ENCODE measurements at places on chromosomes 7 and 10.

GRCh38 chr7:84469034-84469433, 274.4 kb upstream of the SEMA3A start:
- DNase-seq, result no peak

GRCh38 chr10:124153023-124153826, 59.8 kb upstream of the CHST15 start:
- DNase-seq, result peak; percentile 2

- no peak for DNase-seq
Observed at GRCh38 chr10:120559800-120560199, 102.8 kb downstream of the PLPP4 start.

- DNase-seq, result no peak
Observed at GRCh38 chr7:94761451-94761850, 105.5 kb upstream of the SGCE start.

GRCh38 chr10:119341459-119342301, 134.3 kb downstream of the GRK5 start:
- DNase-seq, result no peak

- no peak for DNase-seq
Observed at GRCh38 chr10:34280599-34281374, 534.3 kb downstream of the PARD3 start.

DNA sequence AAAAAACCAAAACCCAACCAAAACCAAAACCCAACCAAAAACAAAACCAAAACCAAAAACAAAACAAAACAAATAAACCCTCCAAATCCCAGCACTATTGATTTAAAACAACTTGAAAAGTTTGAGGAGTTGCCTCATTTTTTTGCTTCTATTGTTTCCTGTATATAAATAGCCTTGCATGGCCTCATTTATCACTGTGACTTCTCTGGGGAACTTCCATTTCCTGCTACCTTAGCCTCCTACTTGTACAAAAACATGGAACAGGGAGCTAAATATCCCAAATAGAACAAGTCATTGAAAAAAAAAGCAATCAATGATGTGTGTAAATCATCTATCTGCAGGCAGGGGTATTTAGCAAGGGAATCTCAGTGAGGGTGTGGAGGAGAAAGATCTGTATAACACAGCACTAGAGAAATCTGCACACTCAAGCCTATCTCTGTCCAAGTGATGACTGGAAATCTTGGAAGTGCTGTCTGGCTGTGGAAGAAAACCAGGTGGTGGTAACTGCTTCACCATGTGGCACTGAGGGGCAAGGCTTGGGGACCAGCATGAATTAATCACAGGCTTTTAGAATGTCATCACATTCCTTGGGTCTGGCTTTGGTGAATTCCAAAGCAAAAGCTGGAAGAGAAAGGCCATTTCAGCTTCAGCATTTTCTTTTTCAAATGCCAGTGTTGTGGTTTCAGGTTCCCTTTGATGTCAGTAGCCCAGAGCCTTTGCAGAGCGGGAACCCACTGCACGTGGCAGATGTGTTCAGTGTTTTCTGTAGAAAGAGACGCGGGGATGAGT, 349.5 kb upstream of the ZNF32 start:
- no peak for DNase-seq

DNA sequence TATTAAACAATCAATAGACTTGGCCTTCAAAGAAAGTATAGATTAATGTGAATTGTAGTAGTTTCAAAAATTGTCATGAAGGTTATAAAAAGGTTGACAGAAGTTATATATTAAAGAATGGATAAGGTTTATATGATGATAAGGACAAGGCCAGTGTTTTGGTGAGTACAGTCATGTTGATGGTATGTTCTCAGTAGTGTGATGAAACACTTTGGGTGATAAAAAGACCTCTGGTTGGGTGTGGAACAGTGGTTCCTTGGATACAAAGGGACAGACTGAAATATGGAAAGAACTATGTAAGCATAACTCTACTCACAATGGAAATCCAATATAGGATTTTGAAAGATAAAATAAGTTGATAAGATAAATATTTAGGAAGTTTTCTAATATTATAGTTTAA, 866.3 kb downstream of the ANKRD7 start:
- DNase-seq, result no peak

DNA sequence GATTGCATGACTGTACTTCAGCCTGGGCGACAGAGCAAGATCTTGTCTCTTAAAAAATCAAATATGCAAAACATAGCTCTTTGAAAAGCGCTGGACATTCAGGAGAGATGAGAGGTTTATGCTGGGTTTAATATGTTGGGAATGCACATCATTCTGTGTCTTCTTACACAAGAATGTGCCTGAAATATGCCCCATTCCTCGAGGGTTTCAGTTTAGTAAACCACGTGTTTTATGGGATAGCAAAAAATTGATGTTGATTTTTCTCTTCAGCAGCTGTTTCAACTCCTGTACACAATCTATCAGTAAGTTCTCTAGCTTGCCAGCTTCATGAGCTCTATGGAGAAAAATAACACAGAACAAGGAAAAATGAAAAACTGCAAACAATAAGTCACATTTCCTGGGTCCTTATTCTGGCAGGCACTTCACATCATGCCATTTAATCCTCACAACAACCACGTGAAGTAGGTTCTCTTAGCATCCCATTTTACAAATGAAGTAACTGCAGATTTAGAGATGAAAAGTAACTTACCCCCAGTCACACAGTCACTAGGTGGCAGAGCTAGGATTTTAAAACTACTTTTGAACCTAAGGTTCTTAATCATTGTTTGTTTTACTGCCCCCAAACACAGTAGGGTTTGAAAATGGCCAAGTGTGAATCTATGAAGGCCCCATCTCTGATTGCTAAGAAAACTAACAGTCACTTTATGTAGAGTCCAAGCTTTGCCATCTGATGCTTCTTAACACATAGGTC, 423.6 kb downstream of the PHTF2 start:
- no peak for DNase-seq

DNA sequence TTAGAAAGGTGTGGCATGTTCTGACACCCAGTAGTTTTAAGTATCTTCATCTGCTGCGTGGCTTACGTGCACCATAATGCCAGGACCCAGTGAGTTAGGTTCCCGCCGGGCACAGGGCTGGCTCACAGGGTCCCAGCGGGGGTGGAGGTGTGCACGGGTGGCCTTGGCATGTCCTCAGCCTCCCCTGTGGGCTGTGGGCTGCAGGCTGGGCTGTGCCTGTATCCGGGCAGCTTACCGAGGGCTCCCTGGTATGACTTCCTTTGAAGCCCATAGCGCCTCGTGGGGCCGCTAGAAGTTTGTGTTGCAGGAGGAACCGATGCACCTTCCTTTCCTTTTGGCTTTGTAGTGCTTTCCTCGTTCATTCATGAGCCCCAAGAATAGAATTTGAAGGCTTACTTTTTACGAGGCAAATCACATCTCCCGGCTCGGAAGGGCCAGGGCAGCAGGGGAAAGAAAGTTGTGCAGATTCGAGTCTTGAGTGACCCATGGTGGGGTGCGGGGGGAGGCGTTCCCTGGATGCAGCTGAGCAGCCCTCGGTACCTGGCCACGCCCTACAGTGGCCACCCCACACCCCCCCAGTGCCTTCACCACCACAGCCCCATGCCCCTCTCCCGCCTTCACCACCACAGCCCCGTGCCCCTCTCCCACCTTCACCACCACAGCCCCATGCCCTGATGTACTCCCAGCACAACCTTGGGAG, 113.2 kb downstream of the WDR37 start:
- no peak for DNase-seq

DNA sequence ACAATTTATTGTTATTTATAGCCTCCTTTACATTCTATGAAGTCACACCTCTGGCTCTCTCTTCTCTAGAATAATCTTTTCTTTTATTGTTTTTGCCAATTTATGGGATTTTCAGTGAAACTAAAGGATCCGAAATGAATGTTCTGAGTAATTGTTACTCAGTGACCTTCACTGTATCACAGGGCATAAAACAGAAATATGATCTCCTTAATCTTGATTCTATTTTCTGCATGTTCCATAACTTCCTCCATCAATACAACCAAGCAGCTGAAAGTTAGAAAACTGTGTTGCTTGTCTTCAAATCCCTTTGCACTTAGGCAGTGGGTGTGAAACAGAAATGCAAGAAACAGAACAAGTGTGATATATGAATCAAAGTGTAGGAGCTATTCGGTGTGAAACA, 57.4 kb upstream of the FERD3L start:
- DNase-seq, result no peak

DNA sequence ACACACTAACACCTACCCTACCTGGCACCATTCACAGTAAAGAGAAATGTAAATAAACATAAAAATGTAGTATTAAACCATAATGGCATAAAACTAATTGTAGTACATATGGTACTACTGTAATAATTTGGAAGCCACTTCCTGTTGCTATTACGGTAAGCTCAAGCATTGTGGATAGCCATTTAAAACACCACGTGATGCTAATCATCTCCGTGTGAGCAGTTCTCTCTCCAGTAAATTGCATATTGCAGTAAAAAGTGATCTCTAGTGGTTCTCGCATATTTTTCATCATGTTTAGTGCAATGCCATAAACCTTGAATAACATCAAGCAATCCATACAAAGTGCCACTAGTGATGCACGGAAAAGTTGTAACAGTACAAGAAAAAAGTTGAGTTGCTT, 75.4 kb downstream of the CFTR start:
- no peak for DNase-seq

DNA sequence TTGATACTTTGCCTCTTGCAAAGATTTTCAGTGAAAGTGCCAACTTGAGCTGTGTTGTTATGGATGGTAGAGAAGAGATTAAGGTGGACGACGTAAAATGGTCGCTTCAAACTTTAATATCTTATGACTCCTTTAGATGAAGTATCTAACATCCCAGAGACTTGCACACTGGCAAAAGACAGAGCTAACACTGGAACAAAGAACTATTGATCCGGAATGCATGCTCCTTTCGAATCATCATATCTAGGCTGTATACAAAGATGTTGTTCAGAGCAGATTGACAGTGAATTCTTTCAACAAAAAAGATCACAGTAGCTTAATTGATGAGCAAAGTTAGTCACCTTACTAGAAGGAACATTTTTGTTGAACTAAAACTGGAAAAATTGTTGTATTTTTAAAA, 592.7 kb downstream of the NXPH1 start:
- no peak for DNase-seq

- DNase-seq, result no peak
Observed at GRCh38 chr7:150566572-150566971, 618 bp upstream of the GIMAP4 start.

GRCh38 chr7:129804111-129804889, 148.5 kb downstream of the UBE2H start:
- DNase-seq, result no peak

DNA sequence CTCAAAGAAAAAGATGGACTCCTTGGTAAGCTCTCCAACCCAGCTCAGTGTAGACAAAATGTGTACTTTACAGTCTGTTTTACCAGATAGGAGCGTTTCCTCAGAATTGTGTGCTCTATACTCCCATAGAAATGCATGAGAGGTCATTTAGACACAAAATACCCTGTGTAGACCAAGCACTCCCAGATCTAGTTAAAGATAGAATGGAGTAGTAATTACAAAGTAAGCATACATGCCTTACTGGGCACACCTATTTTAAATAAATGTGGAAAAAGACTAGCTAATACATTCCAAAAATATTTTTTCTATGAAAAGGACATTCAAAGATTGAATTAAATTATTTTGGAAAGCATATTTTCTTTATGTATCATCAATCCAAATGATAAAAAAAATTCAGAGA, 271.9 kb upstream of the DGKB start:
- DNase-seq, result no peak

- DNase-seq, result no peak
Observed at GRCh38 chr10:101797403-101798059, 14.3 kb upstream of the NPM3 start.

DNA sequence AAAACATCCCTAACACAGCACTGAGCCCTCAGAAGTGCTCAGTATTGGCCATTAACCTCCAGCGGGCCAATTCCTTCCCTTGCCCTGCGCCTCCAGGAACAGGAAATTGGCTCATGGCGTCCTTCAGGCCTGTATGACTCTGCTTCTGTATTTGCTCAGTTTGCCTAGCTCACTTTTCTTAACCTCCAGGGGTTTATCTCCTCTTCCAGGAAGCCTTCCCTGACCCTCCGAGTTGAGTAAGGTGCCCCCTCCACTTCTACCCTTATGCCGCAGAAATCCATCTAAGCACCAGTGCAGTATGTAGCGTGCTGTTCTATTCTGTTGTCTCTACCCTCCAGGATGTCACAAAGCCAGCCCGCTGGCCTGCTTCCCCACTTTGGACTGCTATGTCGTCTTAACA, 1.1 kb upstream of the SFXN4 start:
- no peak for DNase-seq

DNA sequence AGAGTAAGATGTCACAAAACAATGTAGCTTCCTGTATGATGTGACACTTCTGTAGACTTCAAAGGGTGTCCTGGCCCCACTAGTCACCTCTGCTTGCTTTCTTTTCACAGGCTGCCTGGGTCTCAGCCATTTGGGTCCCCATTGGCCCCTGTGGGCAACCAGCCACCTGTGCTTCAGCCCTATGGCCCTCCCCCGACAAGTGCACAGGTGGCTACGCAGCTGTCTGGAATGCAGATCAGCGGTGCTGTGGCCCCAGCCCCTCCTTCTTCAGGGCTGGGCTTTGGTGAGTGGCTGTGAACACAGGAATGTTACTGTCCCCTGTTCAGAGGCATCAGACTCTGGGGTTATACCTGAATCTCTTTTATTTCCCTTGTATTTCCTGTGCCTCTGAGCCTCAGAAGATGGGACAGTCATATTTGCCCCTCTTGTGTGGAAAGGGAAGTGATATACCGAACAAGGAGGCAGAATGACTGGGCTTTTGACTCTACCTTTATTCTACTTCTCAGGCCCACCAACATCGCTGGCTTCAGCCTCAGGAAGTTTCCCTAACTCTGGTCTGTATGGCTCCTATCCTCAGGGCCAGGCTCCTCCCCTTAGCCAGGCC, 15.4 kb downstream of the SEC24C start:
- no peak for DNase-seq

DNA sequence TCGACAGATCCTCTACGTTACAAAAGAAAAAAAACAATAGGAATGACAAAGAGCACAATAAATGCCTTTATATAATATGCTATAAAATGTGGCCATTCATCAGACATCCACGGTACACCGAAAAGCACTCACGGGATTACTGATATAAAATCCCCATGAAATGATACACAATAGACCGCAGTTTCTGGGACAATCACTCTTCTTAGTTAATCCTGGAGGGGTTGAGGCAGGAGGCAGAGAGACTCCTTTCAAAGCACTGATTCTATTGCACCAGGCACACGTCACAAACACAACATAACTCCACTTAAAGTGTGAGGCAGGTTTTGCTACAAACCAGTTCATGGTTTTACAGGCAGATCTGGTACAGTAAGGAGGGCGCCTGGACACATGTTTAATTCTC, 113.8 kb downstream of the FGFR2 start:
- no peak for DNase-seq

DNA sequence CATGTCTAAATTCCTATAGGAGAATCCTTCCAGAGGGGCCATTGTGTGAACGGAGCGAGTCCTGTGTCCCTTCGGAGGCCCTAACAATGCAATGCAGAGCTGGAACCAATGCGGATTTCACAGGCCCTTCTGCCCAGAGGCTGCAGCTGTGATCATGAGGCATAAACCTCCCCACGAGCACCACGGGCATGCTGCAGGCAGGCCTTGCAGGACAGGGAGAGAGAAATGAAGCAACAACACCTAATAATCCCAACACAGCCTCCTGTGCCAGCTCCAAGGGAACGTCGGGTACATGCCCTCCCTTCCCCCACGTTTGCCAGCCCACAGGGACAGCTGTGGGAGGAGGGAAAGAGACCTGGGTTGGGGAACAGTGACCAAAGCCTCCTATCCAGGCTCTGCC, 74.4 kb downstream of the TNS3 start:
- no peak for DNase-seq
